Thoracic aorta (tissue), 2 donors: ENCODE measurements at places on chromosomes 3 and 15.

- DNase-seq, result no peak
Observed at GRCh38 chr3:138033202-138033691, 23.3 kb downstream of the CLDN18 start.

GRCh38 chr3:13391308-13391707 lies 28.8 kb downstream of the NUP210 start:
- DNase-seq, result no peak

GRCh38 chr3:100399341-100400071 lies 1.4 kb downstream of the TOMM70 start:
- DNase-seq, result no peak

- no peak for DNase-seq
Observed at GRCh38 chr3:29649815-29650547, 369.1 kb downstream of the RBMS3 start.

GRCh38 chr3:184540777-184541681 lies 20.6 kb upstream of the EPHB3 start:
- no peak for DNase-seq

DNA sequence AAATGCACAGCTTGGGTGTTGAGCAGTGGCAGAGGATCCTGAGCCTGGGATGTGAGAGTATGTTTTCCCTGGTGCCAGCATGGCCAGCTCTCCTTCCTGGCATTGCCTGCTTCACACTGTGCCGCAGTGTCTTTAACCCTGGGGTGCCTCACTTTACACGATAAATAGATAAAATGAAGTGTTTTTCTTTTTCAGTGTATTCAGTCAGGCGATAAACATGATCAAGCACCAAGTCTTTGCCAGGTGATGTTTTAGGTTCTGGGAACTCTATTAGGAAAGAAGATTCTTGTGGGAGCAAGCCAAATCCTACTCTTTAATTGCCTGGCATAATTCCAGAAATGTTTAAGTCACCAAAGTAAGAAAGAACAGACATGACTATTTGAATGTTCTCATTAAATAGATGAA lies 14.0 kb downstream of the ABHD6 start:
- no peak for DNase-seq

GRCh38 chr3:31014317-31015040 lies 120.0 kb upstream of the GADL1 start:
- DNase-seq, result no peak

DNA sequence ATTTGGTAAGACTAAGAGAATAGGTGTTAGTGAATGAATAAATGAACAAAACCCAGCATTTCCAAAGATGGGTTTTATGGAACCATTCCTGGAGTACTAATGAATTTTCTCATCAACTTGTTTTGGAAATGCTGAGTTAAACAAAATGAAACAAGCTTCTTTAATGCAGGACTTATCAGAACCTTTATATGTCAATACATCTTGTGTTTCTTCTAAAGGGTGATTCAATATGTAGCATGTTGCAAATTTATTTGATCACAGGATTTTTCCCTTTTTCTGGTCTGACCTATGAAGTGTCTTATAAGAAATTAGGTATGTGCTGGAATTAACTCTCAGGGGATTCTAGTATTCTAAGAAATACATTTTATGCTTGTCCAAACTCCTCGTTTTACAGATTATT lies 53.2 kb downstream of the EDEM1 start:
- DNase-seq, result no peak

DNA sequence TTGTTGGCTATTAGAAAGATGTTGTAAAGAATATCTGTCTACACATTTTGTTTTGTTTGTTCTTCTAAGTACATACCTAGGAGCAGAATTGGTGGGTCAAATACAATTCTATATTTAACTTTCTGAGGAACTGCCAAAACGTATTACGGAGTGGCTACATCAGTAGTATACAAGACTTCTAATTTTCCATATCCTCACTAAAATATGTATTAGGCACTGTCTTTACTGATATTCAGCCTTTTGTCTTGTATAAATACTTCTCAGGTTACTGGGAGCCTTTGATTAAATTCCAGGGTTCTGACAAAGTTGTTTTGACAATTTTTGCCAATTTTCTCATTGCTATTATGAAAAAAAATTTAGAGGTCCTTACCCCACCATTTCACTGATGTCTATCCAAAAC lies 146.7 kb downstream of the NR2E3 start:
- no peak for DNase-seq

- no peak for DNase-seq
Observed at GRCh38 chr15:71440489-71441110, 325.3 kb downstream of the THSD4 start.

- no peak for DNase-seq
Observed at GRCh38 chr3:20537234-20537633, 351.2 kb upstream of the SGO1 start.

- DNase-seq, result no peak
Observed at GRCh38 chr15:38671675-38672254, 107.2 kb upstream of the RASGRP1 start.

- no peak for DNase-seq
Observed at GRCh38 chr3:67601919-67602608, 52.3 kb downstream of the SUCLG2 start.

DNA sequence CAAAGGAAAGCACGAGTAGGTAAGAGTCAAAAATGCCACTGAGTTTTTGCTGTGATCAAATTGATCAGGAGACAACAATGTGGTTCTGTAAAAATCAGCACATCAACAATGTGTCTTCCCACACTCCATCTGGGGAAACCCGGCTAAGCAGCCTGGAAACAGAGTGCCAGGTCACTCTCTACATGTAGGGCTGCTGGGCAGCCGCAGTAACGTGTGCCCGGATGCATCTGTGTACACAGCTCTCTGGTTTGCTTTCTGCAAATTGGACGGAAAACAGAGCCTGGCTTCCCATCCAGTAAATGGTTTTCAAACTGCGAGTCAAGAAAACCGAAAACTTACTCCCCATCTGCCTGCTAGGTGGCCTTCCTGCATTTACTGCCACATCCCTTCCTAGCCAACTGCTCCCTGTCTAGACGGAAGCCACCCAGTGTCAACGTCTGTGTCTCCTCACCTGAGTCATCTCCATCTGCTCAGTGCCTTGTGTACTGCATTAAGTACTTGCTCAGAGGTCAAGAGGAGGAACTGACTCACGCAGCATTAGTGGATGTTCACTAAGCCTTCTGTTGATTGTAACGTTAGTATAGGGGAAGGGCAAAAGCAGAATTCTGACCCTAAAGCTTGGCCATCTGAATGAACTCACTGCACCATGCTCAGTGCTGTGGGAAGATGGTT lies 124.1 kb downstream of the TJP1 start:
- no peak for DNase-seq

- DNase-seq, result no peak
Observed at GRCh38 chr15:38768970-38769369, 204.4 kb upstream of the RASGRP1 start.
